Metanephros (tissue), 2 donors: ENCODE measurements at places on chromosomes 5 and 9. TPM values are rescaled to one million over a fixed set of nuclear protein-coding genes. Genes with fewer than 3 reads are reported as not detected.

SH3PXD2B gene
- 16.2 TPM for total RNA-seq

PDZD2 gene
- 25.3 TPM for total RNA-seq

CDHR2 gene
- 10.1 TPM for total RNA-seq

CCDC187 gene
- 3.0 TPM for total RNA-seq

LHX3 gene
- not detected for total RNA-seq

ANKRD18A gene
- 2.9 TPM for total RNA-seq

CDH10 gene
- 3.2 TPM for total RNA-seq
